ENCODE measurements at places on chromosomes 2 and 18.

GRCh38 chr2:51711766-51712165 is 679.8 kb upstream of the NRXN1 start:
- no peak for DNase-seq

GRCh38 chr2:150587547-150588505 is 100.4 kb upstream of the RND3 start:
- no peak for DNase-seq

DNA sequence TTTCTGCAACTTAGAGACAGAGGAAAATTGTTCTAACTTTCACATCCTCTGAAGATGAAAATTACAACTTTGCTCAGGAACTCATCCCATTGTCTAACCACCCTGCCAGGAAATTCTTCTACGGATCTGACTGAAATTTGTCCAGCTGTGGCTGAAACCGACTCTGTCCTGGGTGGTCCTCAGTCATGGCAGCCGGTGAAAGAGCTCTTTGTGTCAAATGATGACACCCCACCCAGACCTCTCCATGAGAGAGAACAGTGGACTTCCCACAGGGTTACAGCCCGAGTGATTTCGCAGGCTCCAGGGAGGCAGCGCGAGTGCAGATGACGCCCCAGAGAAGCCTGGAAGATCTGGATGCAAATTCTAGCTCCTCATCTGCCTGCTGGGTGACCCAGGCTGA is 65.1 kb upstream of the TRIB2 start:
- DNase-seq: no peak

DNA sequence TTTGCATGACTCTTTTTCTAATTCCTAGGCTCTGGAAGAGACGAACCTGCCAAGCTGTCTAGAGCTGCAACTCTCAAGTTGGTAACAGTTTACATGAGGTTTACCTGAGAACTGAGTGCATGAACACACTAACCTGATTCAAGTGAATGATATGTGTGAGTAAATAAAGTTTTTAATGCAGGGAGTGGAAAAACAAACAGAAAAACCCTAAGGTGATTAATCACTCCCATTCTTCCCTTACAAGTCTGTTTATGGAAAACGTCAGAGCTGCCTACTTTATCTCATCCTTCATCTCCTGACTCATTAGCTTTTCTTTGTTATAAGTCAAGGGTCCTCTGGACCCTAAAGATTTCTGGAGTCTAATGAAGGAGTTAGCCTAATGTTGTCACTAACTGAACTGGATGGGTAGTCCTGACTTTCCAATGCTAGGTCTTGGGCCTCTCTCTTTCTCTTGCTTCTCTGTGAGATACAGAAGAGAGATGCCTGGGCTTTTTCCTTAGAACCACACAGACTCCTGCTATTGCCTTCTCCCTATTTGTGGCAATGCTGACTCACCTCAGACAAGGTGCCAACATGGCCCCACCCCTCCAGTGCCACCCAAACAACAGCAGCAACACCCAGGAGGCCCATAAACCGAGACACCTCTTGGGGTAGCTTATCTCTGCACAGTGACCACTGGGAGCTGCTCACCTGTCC is 952.4 kb downstream of the EPHA4 start:
- no peak for DNase-seq

GRCh38 chr2:65349863-65350262 is 82.5 kb downstream of the SPRED2 start:
- DNase-seq: peak; percentile 61

GRCh38 chr2:216870508-216871332 is 10.9 kb upstream of the TNP1 start:
- no peak for DNase-seq

- DNase-seq: no peak
These were observed 35.8 kb upstream of the CACNB4 start for GRCh38 chr2:152134488-152135280.

GRCh38 chr2:119727493-119727892 is 32.2 kb upstream of the PTPN4 start:
- DNase-seq: no peak

GRCh38 chr18:62523631-62524439 is 1.0 kb downstream of the ZCCHC2 start:
- DNase-seq: no peak

- DNase-seq: no peak
These were observed 133.1 kb downstream of the SH3RF3 start for GRCh38 chr2:109261906-109262631.

GRCh38 chr2:189267925-189268579 is 88.5 kb upstream of the COL5A2 start:
- no peak for DNase-seq

GRCh38 chr2:203191961-203192360 is 46.9 kb upstream of the CYP20A1 start:
- no peak for DNase-seq

DNA sequence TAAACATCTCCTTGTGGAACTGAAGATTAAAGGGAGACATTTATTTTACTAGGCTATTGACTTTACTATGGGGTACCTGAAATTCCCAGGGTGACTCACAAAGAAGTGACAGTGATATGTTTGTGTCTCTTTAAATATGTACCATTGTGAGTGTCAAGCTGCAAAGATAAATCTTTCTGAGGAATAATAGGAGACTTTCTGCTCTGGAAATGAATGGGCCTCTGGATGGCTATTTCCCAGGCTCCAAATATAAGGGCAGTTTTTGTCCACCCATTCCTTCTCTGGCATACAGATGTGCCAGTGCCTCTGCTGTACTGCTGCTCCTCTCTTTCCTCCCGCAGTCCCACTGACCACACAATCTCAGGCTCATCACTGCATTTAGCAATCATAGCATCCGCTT is 586.4 kb upstream of the CNTNAP5 start:
- DNase-seq: no peak

DNA sequence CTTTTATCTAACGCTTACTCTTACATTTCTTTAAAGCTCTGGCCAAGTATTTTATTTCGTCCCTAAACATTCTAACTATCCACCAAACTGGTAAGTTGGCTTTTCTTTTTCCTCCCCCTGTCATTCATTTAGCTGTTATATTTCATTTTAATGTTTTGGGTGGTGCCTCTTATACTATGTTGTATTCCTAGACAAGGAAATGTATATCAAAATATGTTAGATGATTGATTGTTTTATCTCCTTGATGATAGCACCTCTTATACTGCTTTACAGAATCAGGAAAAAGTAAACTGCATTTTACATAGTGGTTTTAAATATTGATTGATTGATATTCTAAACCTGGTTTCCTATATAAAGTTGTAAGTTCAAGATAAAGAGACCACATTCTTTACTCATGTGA is 23.9 kb downstream of the C18orf54 start:
- no peak for DNase-seq

DNA sequence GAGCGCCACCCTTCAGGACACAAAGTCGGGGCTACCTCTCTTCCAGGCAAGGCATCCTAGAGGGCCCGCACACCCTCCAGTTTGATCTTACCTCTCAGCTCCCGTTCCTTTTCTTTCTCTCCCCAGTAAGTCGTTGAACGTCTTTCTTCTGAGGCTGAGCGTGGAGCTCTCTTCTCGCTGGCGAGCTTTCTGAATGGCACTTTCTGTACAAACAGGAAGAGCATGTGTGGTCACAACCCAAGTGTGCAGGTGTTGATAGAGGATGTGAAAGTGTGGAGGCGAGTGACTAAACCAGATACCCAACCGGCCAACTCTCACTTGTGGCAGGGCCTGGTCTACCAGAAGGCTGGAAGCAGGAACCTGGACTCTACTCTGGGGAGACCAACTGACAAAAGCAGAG is at the start of gene AFF3:
TSS of gene AFF3 (minus strand) at position 198 of the 400 bp plus-strand sequence. CDS start 38,136 bp downstream, outside the sequence.
- DNase-seq: no peak

GRCh38 chr2:189719571-189719970 is 43.0 kb downstream of the OSGEPL1 start:
- no peak for DNase-seq

GRCh38 chr2:216696751-216697560 is 1.6 kb upstream of the IGFBP5 start:
- DNase-seq: peak; percentile 14

GRCh38 chr18:58871514-58872420 is 7.1 kb downstream of the ZNF532 start:
- DNase-seq: no peak

DNA sequence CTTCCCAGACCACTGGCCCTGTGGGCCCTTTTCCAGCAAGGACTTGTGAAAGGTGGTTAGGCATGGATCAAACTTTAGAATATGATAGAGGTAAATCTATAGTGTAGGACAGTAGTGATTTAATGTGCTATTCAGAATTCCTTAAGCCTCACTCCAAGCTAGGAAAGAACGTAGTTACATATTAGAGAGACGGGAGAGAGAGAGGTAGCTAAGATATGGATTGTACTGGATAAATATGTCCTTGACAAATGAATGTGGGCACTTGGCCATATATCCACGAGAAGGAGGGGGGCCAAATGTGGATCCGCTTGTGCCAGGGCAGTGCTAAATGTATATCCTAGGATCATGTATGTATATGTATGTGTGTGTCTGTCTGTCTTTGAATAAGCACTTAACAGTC is 6.5 kb downstream of the KCNJ3 start:
- DNase-seq: no peak

- no peak for DNase-seq
These were observed 203.3 kb downstream of the EN1 start for GRCh38 chr2:118644190-118644589.

GRCh38 chr2:18078216-18078615 is 199.7 kb downstream of the KCNS3 start:
- no peak for DNase-seq

- DNase-seq: no peak
These were observed 50.4 kb downstream of the TTN start for GRCh38 chr2:178756843-178757242.

DNA sequence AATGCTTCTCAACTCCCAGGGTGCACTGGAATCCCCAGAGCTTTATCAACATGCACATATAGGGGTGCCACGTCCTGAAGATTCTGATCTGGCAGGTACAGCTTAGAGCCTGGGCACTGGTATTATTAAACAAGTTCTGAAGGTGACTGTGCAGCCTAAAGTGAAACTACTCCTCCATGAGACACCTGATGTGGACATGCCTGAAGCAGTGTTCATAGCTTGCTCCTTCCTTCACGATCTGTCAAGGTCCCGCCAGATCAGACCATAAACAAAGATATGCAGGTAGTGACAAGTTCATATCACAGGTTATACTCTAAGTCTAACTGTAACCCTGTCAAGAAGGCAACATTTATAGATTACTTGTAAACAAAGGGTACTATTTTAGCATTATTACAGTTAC is 65.3 kb upstream of the DNER start:
- DNase-seq: no peak

GRCh38 chr2:237942513-237942899 is 24.3 kb upstream of the UBE2F start:
- no peak for DNase-seq

DNA sequence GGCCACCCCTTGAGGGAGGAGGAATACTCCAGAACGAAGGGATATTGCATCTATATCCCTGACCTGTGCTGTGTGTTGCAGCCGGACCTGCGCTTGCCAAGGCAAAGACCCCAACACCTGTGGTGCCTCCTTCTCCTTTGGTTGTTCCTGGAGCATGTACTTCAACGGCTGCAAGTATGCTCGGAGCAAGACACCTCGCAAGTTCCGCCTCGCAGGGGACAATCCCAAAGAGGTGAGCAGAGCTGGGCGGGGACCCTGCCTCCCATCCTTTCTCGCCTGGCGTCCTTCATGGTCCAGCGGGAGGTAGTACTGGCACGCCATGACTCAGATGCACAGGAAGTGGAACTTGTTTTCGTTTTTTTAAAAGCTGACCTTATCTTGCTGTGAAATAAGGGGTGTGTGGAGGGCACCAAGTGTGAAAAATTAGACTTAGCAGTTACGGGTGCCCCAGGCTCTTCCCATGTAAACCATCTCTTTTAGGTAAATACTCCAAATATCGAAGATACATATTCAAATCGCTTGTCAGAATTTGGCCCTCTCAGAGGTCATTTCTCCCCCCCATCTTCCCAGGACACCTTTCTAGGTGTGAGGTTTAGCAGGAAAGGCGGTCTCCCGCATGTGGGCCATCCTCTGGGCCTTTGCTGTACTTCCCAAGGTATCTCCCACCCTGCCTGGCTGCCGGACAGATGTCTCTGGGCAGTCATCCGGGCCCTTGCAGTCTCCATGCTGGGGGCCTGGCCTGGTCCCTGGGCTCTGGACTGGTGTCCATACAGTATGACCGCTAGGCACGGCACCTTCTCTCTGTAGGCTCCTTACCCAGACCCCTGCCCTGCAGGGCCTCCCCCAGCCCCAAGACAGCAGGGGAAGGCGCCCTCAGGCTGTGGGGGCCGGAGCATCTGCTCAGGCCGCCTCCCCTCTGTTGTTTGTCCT is 57.6 kb downstream of the BOLA3 start:
- DNase-seq: no peak

DNA sequence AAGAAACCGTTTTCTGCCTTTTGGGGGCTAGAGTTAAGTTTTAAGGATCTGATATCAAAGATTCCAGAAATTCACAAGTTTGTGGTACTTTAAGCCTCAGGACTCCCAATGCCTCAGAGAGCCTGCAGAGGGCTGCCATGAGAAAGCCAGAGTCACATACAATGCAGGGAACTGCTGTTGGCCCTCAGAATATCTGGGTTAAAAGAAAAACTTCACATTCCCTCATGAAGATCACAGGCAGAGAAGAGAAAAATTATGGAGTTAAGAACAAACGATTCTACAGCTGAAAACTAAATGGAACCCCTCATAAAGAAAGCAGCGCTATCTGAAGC is 39.5 kb downstream of the HDAC4 start:
- DNase-seq: no peak

DNA sequence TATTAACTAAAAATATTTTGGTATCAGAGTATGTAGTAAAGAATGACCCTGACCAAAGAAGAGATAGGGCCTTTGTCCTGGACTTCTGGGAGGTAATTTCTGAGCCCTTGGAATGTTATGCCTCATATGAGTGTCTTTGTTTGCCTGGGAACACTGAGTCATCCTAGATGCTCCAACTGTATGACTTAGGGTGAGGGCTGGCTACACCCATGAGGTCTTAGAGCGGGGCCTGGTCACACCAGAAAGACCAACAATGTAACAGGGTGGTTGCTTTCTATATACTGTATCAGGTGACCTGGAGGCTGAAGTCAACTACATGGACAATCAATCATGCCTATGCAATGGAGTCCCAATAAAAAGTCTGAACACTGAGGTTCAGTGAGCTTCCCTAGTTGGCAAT is 253.1 kb downstream of the MBD2 start:
- no peak for DNase-seq

- no peak for DNase-seq
These were observed 42.7 kb downstream of the CIB4 start for GRCh38 chr2:26598336-26598995.

- DNase-seq: no peak
These were observed 177.4 kb downstream of the TWIST2 start for GRCh38 chr2:239025096-239025801.

- DNase-seq: no peak
These were observed 324.8 kb upstream of the HS6ST1 start for GRCh38 chr2:128643221-128644065.

DNA sequence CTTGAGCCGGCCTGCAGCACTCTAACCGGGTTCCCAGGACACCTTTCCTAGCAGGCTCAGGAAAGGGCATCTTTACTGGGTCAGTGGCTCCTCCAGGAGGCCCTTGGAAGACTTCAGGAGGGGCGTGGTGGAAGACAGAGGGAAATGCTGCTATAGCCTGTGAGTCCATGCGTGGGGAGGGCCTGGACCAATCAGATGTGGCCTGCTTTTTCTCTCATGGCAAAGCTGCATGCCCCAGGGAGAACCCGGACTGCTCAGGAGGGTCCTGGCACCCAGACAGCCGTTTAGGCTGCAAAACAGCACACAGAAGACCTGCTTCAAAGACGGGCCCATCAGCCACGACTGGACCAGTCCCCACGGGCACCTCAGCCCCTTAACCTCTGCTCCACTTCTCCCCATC is 84.4 kb downstream of the EIPR1 start:
- no peak for DNase-seq
